ENCODE measurements at places on chromosomes 2 and 18. TPM values are rescaled to one million over a fixed set of nuclear protein-coding genes. Genes with fewer than 3 reads are reported as not detected.

GRCh38 chr2:69988086-69988635 is 26.7 kb upstream of the ASPRV1 start:
- no peak for DNase-seq

GRCh38 chr2:105857076-105857740 is 112.5 kb downstream of the NCK2 start:
- no peak for DNase-seq

- DNase-seq = no peak
Measured at GRCh38 chr2:46352621-46353020, 55.4 kb downstream of the EPAS1 start.

The STEAP3 gene
- polyA plus RNA-seq = 22.8 TPM

GRCh38 chr2:236795169-236795860 is 225.7 kb downstream of the ACKR3 start:
- no peak for DNase-seq

The PXDN gene
- polyA plus RNA-seq = 150 TPM

The DHX57 gene
- 20.2 TPM for polyA plus RNA-seq
